WERI-Rb-1 (cell line): ENCODE measurements at places on chromosomes 5 and 9.
A peak's percentile ranks its signal among the peaks of the same experiment; 100 is the strongest.

- DNase-seq = no peak
Measured at GRCh38 chr5:135662061-135662481, 83.3 kb upstream of the CXCL14 start.

DNA sequence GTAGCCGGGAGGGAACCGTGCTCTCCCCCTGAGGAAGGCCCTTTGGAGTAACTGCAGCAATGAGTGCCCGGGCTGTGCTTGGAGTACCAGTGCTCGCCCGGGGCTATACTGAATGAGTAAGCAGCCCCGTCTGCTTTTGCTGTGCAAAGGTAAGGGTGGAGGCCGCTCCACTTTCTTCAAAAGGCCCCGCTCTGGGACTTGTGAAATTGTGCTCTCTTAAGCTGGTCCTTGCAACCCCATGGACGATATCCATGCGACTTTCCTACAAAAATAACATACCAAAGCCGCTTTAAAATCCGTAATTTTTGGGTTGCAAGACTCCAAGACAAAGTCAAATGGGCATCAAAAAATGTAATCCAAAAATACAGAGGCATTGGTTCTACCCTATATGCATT lies 578 bp upstream of the TNFAIP8 start:
- DNase-seq = no peak

DNA sequence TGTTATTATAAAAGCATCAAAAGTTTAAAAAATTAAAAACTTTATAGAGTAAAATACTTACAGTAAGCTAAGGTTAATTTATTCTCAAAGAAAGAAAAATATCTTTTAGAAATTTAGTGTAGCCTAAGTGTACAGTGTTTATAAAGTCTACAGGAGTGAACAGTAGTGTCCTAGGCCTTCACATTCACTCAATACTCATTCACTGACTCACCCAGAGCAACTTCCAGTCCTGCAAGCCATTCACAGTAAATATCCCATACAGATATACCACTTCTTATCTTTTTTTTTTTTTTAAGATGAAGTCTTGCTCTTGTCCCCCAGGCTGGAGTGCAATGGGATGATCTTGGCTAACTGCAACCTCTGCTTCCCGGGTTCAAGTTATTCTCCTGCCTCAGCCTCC lies 73.1 kb upstream of the FST start:
- no peak for DNase-seq

GRCh38 chr9:92426501-92427145 lies 2.4 kb upstream of the OMD start:
- peak; percentile 13 for DNase-seq

- DNase-seq = peak; percentile 95
Measured at GRCh38 chr9:98345011-98345410, 89.6 kb upstream of the TBC1D2 start.

GRCh38 chr5:171528865-171529614 lies 109.6 kb downstream of the FGF18 start:
- no peak for DNase-seq

DNA sequence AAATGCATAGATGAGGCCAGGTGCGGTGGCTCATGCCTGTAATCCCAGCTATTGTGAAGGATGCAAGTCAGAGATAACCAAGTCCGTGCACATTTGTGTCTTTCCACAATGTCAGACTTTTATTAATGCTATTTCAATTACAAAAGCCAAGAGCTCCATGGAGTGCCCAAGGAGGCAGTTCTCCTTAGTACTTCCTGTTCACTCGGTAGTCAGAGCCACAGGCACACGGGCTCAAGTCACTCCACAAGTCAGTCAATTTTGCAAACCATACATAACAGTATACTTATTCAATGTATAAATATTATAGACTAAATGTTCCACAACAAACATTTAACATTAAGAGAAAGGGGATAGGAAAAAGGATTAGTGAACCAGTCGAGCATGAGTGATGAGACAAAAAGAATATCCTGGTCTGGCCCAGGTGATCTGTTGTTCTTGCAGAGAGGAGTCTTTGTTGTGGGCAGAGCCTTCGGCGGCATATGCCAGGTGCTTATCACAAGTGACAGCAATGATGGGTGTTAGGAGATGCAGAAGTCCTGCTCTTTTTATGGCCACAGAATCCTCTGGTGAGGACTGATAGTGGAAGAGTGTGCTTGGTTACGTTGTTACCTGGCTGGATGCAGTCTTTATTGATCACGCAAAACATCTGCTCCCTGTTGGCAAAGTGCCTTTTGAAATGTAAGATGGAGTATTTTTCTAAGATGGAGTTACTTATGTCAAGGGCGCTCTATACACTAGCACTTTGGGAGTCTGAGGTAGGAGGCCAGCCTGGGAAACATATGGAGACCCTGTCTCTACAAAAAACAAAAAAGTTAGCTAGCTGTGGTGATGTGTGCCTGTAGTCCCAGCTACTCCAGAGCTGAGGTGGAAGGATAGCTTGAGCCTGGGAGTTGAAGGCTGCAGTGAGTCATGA lies 167.0 kb upstream of the FBXL17 start:
- DNase-seq = no peak

DNA sequence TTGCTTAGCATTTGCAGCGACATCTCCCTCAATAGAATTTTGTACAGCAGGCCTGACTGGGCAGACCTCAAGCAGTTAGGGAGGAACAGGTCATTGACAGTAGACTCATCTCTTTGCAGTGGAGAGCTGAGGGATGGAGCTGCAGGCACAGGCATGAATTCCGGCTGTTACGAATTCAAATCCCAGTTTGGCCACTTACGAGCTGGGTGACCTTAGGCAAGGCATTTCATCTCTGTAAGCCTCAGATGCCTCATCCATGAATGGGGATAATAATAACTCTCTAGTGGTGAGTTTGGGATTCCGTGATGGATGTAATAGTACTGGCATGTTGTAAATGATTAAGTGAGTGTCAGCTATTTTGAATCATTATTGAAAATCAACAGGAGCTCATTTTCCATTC lies 195.3 kb downstream of the SEMA6A start:
- no peak for DNase-seq

GRCh38 chr9:78014776-78015175 lies 16.8 kb downstream of the GNAQ start:
- no peak for DNase-seq

DNA sequence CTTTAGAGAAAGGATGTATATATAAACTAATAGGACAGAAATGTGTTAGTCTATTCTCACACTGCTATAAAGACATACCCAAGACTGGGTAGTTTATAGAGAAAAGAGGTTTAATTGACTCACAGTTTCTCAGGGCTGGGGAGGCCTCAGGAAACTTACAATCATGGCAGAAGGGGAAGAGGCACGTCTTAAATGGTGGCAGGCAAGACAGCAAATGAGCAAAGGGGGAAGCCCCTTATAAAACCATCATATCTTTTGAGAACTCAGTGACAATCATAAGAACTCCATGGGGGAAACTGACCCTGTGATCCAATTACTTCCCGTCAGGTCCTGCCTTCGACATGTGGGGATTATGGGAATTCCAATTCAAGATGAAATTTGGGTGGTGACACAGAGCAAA lies 8.8 kb upstream of the RICTOR start:
- no peak for DNase-seq

DNA sequence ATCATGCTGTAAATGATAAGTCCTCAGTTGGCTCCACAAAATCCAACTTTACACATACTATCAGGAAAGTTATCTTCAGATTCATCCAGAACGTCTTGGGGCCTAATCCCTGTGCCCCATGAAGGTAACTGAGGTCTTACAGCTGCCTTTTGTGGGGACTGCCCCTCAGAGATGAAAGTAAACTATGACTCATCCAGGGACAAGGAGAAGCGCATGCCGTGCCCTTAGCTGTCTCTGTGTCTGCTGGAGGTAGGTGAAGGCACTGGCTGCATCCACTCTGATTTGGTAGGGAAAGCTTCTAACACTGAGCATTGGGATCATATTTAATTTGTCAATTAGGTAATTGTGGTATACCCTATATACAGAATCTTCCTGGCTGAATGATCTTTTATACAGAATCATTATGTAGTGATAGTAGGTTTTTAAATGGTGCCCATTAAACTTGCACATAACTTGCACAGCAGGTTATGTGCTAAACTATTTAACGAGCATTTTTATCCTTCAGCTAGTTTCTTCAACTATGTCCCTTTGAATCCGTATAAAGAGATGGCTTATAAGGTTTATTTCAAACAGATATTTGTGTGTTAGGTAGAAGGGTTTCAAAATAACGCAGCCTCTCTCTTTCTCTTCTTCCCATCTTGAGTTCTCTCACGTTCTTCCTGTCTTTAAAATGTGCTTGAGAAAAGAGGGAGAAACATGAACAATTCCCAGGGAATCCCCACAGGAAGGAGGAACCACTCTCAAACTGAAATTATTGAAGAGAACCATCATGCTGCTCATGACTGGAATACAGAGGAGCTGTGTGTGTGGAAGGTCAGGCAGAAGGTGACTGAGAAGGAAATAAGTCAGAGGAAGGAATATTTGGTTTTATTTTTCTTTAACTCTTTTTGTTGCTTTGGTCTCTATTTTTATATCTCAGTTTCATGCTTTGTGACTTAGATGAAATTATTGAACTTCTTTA lies 250.9 kb downstream of the CD180 start:
- no peak for DNase-seq

DNA sequence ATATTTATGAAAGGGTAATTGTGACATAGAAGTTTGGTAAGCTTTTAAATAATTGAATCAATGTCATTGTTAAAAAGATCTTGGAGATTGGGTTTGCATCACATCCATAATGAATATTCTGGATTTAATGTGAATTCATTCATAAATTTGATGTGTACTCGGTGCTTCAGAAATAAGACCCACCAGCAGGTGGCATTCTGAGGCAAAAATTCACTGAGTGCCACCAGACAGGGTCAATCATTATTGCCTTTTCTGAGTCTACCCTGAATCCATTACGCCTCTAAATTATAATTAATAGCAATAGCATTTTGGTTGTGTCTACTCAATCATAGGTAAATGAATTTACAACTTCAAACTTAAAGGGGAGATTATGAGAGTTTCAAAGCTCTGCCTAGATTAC lies 1.0 kb downstream of the TRPC7 start:
- DNase-seq = peak; percentile 31

GRCh38 chr5:170731052-170731451 lies 52.5 kb upstream of the GABRP start:
- DNase-seq = no peak

DNA sequence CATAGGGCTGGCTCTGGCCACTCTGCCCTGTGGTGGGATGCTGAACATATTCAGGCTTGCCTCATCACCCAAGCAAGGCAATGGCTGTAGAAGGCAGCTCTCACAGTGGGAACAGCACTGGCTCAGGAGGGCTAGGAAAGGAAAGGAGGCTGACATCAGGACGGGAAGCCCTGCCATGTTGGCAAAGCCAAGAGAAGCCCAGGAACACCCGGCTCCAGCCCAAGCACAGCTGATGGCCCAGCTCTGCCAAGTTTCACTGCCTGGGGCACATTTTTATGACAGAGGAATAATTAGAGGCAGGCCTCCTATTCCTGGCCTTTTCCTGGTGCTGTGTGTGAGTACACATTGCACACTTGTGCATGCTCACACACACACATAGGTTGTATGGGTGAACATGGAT lies 163.6 kb upstream of the SMIM23 start:
- no peak for DNase-seq

DNA sequence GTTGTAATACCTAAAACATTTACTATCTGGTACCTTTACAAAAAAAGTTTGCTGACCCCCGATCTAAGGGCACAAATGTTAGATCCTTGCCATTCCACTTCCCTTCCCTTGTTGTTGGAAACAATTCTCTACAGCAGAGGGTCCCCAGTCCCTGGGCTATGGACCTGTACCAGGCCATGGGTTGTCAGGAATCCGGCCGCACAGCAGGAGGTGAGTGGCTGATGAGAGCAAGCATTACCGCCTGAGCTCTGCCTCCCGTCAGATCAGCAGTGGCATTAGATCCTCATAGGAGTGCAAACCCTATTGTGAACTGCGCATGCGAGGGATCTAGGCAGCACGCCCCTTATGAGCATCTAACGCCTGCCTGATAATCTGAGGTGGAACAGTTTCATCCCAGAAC lies 248.5 kb downstream of the AP3B1 start:
- DNase-seq = no peak

GRCh38 chr5:151672516-151672915 lies 14.2 kb downstream of the SPARC start:
- DNase-seq = no peak

GRCh38 chr5:79878721-79879336 lies 112.2 kb downstream of the MTX3 start:
- DNase-seq = peak; percentile 56

GRCh38 chr5:143113461-143113860 lies 290.0 kb downstream of the NR3C1 start:
- no peak for DNase-seq

DNA sequence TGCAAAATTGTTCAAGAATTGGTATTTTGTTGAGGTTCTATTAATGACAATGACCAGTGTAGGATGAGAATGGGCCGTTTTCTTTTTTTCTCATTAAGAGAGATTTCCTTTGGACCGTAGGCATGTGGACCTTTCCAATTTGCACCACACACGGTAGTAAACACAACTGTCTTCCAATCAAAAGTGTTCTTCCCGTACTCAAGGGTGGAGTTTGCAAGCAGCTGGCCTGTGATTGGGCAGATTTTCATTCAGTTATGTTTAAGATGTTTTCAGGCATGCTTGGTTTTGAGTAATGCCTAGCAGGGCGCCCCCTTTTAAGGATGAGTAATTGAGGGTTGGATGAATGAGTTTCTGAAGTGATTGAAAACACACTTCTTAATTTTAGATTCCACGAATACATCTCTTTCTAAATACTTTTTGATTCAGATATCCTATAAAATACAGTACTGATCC lies 2.5 kb downstream of the KDM3B start:
- DNase-seq = no peak

- peak; percentile 34 for DNase-seq
Measured at GRCh38 chr9:34992376-34992951, 2.9 kb downstream of the DNAJB5 start.

DNA sequence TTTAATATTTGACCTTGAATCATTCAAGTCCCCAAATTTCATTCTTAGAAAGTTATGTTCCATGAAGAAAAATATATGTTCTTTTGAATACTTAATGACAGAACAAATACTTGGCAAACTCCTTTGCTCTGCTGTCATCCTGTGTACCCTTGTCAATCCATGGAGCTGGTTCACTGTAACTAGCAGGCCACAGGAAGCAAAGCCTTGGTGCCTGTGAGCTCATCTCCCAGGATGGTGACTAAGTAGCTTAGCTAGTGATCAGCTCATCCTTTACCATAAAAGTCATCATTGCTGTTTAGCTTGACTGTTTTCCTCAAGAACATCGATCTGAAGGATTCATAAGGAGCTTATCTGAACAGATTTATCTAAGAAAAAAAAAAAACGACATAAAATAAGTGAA lies 65.4 kb downstream of the WDR41 start:
- DNase-seq = peak; percentile 71

GRCh38 chr5:83844449-83845068 lies 123.9 kb upstream of the HAPLN1 start:
- DNase-seq = no peak

- DNase-seq = no peak
Measured at GRCh38 chr5:122561209-122561608, 213.7 kb upstream of the SNX2 start.

- DNase-seq = no peak
Measured at GRCh38 chr5:150305095-150305494, 2.4 kb upstream of the ARSI start.

DNA sequence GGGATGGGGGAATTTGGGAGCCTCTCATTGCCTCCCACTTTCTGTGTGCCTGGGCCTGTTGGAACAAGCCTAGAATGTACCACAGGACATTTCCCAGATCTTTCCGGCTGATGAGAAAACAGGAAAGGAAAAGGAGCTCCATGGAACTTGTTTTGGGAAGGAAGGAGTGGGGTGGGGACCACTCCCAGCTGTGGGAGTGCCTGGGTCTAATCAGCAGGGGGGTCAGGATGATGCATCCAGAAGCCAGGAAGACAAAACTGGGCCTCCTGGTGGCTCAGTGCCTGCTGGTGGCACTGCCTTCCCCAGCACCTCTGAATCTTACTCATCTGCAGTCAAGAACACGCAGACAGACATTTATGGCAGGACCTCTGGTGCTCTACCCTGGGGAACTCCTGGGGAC lies 2.8 kb downstream of the SMIM33 start:
- DNase-seq = no peak
